NCI-H2227 treated with DMSO at 0.1 percent for 48 hours (cell line): ENCODE measurements at places on chromosomes 2 and 18.
A peak's percentile ranks its signal among the peaks of the same experiment; 100 is the strongest.

DNA sequence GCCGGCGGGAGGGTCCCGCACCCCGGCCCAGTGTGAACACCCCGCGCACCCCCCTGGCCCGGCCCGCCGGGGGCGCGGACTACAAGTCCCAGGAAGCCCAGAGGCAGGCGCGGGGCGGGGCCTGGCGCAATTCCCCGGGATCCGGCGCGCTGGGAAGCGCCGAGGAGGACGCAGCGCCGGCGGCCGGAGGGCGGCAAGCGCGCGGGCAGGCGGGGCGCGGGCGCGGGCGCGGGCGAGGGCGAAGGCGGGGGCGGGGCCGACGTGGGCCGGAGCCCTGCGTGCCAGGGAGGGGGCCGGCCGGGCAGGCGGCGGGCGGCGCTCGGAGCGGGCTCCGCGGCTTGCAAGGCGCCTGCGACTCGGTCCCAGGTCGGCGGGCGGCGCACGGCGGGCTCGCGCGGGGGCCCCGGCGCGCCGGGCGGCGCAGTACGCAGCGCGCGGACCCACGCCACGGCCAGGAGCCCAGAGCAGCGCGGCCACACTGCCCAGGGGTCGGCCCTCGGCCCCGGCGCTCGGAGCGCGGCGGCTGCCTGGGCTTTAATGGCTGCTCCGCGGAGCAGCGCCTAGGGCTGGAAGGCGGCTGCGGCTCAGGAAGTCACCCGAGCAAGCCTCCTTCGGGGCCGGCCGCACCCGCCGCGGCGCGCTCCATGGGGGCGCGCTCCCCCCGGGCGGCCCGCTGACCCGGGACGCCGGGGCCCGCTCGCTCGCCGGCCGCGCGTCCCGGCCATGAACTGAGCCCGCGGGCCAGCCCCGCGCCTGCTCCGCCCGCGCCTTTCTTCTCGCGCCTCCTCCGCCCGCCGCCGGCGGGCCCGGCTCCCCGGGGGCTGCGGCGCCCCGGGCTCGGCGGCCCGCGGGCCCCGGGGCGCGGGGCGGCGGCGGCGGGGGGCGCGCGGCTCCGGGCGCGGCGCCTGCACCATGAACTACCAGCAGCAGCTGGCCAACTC lies at the start of gene AGAP1:
TSS of gene AGAP1 (plus strand) at position 269 of the 941 bp plus-strand sequence.
- DNase-seq = peak; percentile 79

GRCh38 chr18:12741351-12741750 lies 38.5 kb downstream of the PSMG2 start:
- DNase-seq = no peak

GRCh38 chr2:48601349-48601748 lies 16.3 kb upstream of the GTF2A1L start:
- DNase-seq = no peak

DNA sequence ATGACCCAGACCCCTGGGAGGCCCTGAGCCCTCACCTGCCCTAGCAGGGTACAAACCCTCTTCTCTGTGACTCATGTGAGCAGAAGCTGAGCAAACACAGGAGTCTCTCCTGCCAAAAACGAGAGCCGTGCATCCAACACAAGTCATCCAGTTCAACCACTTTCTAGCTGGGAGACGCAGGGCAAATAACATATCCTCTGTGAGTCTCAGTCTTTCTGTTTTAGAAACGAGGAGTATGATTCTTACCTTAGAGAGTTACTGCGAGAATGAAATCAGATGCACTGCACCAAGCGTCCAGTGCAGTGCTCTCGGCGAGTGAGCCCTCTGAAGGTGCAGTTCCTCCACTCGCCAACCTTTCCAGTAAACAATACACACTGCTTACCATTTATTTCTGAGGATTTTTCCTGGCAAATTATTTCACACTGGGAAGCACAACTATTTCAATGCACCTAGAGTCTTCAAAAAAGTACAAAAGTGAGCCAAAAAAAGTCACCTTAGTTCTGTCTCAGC lies 331.8 kb upstream of the MYT1L start:
- DNase-seq = no peak

- no peak for DNase-seq
Observed at GRCh38 chr2:126858991-126859390, 39.7 kb upstream of the TEX51 start.

GRCh38 chr2:241241669-241242068 lies 53.2 kb downstream of the ANO7 start:
- DNase-seq = no peak

GRCh38 chr2:199370150-199370780 lies 87.5 kb downstream of the SATB2 start:
- no peak for DNase-seq

- no peak for DNase-seq
Observed at GRCh38 chr18:57004366-57005121, 142.3 kb upstream of the BOD1L2 start.

GRCh38 chr2:67272195-67272594 lies 124.9 kb upstream of the ETAA1 start:
- DNase-seq = no peak

- no peak for DNase-seq
Observed at GRCh38 chr2:72361521-72361920, 213.9 kb upstream of the CYP26B1 start.

- no peak for DNase-seq
Observed at GRCh38 chr2:22786817-22787216, 598.2 kb upstream of the KLHL29 start.

DNA sequence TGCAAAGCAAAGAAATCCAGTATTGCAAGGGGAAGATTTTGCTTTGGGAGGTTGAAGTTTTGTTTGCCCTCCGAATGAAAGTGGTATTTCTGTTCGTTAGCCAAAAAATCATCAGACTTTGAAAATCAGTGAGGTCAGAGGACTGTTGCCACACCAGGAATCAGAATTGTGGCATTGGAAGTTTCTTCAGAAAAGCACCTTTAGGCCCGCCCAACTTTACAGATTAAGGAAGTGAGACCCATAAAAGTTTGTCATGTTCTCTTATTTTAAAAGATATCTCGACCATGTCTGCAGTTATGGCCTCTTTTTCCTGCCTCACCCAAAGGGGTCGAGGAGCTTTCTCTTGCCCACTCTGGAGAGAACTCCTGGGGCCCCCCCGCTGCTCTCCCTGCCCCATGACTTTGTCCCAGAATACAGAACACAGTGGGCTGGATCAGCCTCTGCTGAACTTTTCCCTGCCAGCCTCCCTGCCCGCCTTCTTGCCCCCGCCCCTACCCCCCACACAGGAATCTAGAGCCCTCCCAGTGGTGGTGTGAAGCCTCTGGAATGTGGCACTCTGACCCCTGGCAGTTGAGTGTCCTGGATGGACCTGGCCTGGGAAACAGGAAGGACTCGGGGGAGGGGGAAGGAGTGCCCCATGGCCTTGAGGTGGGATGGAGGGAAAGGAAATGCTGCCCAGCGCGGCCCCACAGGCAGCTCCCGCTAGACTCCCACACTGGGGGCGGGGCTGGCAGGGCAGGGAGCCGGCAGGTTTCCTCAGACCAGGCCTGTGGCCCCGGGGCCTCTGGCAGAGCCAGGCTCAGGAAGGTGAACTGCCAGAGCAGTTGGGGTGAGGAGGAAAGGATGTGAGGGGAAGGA lies 25.3 kb downstream of the CRIM1 start:
- no peak for DNase-seq

- DNase-seq = no peak
Observed at GRCh38 chr2:126896471-126896870, 2.2 kb upstream of the TEX51 start.

DNA sequence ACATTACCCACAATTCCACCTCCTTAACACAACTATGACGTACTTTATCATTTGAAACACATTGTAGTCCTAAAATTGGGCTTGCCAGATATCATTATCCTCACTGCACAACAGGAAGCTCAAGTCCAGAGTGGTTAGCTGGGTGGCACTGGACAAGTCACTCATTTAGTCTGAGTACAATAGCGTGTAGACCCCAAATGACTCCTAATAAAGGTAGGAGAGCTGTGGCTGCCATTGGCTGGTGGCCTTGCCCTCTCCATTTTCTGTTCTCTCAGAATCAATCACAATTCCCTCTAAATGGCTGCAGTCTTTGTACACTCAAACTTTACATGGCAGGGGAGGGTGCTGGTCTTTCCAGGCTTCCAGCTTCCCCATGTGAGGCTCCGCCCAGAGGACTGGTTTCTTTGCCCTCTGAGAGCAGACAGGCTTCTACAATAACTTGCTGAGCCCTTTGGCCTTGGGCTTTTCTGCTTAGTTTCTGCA lies 11.7 kb downstream of the PSTPIP2 start:
- no peak for DNase-seq

DNA sequence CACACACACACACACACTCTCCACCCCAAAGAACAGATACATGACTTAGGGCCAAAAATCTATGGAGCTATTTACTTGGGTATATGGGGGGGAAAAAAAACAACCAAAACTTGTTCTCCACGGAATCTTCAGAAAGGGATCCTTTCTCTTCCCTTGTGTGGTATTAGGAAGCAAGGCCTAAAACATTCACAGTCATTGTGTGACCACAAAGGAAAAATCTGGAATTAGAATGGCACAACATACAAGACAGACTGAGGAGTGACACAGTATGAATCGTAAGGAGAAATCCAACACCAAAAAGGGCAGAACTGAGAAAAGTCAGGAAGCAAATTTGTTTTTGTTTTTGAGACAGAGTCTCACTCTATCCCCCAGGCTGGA lies 70.3 kb downstream of the ASXL2 start:
- no peak for DNase-seq

- no peak for DNase-seq
Observed at GRCh38 chr2:119548516-119549120, 4.4 kb downstream of the CFAP221 start.

DNA sequence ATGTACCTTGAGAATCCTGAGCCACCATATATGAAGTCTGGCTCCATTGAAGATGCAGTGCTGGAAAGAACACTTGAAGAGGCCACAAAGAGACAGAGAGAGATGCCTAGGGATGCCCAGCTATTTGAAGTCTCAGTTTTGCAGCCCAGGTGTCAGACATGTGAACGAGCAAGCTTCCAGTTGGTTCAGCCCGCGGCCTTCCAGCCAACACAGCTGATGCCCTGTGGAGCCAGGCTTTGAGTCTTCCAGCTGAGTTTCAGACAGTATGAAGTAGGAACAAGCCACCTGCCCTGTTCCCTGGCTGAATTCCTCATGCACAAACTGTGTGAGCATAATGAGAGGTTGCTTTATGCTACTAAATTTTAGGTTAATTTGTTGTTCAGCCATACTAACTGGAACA lies 108.8 kb downstream of the SPHKAP start:
- DNase-seq = no peak

DNA sequence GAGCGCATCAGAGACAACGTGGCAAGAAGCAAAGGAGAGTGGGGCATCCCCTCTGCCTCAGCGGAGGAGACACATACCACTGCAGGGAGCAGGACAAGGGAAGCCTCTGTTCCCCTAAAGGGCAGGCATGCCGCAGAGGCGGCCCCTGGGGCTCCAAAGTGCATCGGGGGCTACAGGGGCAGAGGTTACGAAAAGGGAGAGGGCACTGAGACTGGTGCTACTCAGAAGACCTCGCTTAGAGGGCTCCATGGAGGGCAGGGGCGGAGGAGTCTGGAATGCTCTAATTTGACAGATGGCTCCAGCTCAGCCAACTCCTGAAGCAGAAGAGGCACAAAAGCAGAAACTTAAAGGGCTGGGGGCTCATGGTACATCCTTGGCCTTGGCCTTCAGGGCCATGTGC lies 39.8 kb downstream of the FAM178B start:
- DNase-seq = no peak
